ENCODE measurements at places on chromosomes 4 and X.

GRCh38 chr4:183828839-183829238 is 76.3 kb upstream of the STOX2 start:
- no peak for DNase-seq

- peak; percentile 73 for DNase-seq
These were observed 106.0 kb upstream of the PLAC1 start for GRCh38 chrX:134764202-134764785.

- no peak for DNase-seq
These were observed 613.5 kb downstream of the PCDH18 start for GRCh38 chr4:136918772-136919171.

GRCh38 chr4:100509386-100509785 is 8.4 kb downstream of the EMCN start:
- no peak for DNase-seq

- no peak for DNase-seq
These were observed 189.4 kb downstream of the FBXW7 start for GRCh38 chr4:152346526-152346925.

GRCh38 chr4:88333741-88334405 is 44.8 kb upstream of the HERC6 start:
- DNase-seq = no peak

GRCh38 chrX:68710870-68711576 is 63.6 kb downstream of the STARD8 start:
- DNase-seq = no peak

All from Kasumi-1 (cell line).